NCI-H187 (cell line): ENCODE measurements at places on chromosomes 3 and 15.

GRCh38 chr15:80991421-80991820 lies 1.8 kb upstream of the MESD start:
- DNase-seq, result no peak

GRCh38 chr3:190385731-190386688 lies 2.0 kb upstream of the CLDN16 start:
- DNase-seq, result no peak

DNA sequence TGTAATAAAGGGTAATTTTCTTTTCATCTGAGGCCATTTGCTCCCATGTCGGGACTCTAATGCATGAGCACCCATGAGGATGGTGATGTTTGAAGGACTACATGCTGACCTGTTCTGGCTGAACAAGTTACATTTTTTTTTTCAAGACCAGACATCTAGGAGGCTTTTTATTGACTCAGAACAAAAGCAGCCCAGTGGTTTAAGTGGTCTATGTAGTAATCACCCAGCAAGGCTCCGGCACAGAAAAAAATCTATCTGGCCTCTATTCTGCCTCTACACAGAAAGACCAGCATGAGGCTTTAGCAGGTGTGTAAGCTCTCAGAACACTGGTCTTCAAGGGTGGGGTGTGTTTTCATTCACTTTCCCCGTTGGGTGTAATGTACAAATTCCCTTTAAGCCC lies 95.1 kb upstream of the ZBED2 start:
- DNase-seq, result no peak

DNA sequence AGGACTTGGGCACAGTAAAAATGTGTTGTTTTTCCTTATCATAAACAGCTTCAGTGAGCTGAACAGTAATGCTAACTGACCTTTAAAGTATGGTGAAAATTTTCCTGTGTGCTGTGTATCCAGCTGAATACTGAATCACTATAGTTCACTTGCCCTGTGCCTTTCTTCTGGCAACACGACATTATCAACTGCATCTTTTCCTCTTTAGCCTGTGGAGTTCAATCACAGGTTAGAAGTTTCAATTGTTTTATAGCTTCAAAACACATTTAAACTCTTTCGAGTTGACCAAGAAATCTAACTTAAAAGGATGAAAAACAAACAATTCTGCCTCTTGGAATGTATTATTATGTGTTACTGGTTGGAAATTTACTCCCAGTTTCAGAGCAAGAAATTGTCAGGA lies 1120.7 kb upstream of the ALCAM start:
- no peak for DNase-seq

- no peak for DNase-seq
Observed at GRCh38 chr3:194871143-194871863, 185.6 kb downstream of the FAM43A start.

GRCh38 chr3:112980080-112980479 lies 5.2 kb upstream of the CD200R1 start:
- no peak for DNase-seq

DNA sequence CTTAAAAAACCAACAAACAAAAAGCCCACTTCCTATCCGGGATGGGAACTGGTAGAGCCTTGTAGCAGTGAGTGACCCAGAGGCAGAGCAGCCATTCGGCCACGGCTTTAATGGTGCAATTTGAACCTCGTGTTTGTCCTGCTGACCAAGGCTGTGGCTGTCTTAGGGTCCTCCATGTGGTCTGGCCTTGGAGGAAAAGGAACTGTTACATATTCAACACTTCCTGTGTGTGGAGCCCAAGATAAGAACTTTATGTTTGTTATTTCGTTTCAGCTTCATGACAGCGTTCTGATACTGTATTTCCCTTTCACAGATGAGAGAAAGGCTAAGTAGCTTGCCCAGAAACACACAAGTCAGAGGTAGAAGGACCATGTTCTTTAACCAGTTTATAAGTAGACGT lies 269.8 kb downstream of the SV2B start:
- DNase-seq, result no peak

GRCh38 chr3:54360320-54360719 lies 238.0 kb downstream of the CACNA2D3 start:
- DNase-seq, result no peak

DNA sequence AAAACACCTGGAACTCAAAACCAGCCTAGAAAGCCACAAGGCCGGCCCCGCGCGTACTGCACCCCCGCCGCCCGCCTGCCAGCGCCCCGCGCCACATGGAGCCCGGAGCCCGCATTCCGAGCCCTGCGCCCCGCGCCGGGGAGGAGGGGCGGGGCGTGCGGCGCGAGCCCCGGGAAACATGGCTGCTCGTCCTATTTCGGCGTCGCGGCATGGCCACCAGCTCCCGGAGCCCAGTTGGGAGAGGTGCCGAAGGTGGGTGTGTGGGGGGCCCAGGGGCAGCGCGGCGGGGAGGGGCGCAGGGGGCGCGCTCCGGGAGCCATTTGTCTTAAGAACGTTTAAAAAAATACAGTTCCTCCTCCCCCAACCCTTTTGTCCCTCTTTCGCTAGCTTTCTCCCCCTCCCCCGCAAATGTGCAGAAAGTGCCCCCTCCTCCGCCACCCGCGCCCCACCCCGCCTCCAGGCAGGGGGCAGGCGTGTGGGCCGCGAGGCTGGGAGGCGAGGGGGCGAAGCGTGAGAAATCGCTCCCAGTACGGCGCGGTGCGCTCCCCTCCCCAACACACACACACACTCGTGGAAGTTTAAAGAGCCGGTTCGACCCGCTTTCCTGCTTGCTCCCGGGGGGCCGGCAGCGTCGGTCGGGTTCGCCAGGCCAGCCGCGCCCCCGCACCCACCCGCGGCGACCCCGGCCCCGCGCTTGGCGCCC lies 2.5 kb downstream of the ANP32A start:
- no peak for DNase-seq

DNA sequence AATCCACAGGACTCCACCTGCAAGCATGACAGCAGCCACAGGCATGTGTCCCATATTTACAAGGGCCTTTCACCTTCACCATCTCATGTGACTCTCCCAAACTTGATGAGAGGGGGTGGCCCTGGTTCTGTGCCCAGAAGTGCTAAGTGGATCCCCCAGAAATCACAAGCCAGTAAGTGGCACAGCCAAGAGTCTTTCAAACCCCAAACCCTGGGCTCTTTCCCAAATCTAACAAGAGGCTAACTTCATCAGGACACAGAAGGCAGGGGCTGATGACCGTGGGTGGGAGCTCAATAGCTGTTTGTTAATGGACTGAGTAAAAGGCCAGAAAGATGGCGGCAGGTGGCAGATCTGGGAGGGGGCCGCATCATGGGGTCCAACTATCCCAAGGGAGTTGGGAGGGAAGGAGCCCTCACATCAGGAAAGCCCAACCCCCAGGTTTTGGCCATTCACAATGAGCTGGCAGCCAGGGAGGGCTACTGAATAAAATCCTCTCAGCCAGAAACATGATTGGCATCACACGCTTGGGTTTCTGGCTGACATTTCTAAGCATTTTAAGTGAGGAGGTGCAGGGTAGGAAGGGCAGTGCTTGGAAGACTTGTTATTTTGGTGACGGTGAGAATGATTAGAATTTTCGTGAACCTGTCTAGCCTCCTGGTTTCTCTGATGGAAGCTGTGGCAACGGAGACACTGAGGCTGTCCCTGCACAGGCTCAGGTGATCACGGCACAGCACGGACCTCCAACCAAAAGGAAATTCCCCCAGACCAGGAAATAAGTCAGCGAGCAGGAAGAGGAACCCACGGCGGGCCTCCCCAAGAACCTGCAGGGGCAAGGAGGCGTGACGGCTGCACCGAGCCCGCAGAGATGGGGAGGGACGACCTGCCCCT lies 109.3 kb downstream of the OXNAD1 start:
- DNase-seq, result no peak

DNA sequence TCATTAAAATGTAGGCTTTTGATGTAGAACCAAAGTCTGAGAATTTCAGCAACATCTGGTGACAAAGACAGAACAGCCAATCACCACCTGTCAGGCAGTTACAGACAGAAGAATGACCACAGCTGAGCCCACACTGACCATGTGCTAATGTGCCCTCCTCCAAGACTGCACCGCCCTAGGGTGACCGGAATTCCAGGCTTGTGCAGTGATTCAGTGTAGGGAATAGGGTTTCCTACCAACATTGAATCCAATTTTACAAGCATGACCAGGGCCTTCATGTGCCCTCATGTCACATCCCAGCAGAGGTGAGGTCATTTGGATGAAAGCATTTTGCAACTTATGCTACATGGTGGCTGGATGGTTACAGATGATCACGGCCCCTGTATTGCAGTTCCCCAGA lies 412.5 kb downstream of the SOX2 start:
- DNase-seq, result no peak

DNA sequence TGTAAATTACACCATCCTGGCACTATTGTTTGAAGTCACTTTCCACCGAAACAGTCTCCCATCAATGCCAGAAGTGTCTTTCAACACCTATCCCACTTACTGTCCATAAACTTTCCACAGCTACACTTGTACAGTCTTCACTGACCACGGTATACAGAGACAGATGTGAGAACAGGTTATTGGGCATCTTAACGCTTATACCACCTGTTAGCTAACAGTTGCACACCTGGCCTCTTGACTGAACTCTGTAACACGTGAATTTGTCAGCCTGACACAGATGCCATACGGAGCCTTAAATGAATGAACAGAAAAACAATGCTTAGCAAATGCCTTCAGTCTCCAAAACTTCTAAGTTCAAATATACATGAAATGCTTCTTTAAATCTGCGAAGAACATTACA lies 440.5 kb downstream of the SHQ1 start:
- no peak for DNase-seq

DNA sequence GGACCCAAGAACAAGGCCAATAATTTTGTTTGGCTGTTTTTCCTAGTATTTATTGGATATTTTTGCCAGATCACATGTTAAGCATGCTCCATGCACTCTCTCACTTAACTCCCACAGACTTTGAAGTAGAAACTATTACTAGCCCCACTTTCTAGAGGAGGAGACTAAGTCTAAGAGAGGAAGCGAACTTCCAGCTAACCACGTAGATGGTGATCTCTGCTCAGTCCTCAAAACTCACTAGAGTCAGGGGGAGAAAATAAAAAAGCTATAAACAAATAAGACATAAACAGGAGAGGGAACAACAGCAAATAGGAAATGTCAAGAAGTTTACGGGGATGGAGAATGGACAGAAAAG lies 481.0 kb upstream of the PROK2 start:
- no peak for DNase-seq

DNA sequence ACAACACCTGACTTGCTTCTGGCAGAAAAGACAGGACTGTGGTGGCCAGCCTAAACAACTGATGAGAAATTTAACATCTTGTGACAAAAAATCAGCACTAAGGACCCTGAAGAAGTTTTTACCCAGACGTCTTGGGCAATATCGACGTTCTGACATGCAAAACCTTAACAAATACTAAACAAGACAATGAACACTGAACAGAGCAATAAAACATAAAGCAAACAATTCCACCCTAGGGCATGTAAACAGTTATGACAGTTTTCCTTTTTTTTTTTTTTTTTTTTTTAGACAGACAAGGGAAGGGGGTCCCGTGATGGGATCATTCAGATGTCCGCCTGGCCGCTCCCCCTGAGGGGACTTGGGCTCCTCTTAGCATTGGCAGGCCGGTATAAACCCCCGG lies 738.0 kb downstream of the SI start:
- DNase-seq, result no peak

GRCh38 chr3:24923570-24923969 lies 428.9 kb upstream of the THRB start:
- no peak for DNase-seq

GRCh38 chr3:72048873-72049272 lies 263.9 kb upstream of the PROK2 start:
- no peak for DNase-seq

DNA sequence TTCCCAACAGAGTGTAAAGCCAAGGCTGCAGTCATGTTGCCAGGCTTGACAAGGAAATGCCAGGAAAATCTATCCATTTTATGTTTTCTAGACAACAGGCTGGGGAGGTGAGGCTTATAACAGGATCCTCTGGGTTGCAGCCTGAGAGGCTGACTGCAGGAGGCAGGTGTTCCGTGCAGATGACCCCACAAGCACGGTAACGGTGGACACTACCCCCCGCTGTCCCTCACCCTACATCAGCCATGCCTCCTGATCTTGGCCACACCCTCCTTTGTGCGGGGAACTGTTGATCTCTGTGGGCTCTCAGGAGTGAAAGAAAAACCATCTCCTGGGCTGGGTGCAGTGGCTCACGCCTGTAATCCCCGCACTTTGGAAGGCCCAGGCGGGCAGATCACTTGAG lies 68.0 kb upstream of the ADPGK start:
- DNase-seq, result no peak

- DNase-seq, result no peak
Observed at GRCh38 chr3:124483915-124484470, 246.3 kb upstream of the UMPS start.

DNA sequence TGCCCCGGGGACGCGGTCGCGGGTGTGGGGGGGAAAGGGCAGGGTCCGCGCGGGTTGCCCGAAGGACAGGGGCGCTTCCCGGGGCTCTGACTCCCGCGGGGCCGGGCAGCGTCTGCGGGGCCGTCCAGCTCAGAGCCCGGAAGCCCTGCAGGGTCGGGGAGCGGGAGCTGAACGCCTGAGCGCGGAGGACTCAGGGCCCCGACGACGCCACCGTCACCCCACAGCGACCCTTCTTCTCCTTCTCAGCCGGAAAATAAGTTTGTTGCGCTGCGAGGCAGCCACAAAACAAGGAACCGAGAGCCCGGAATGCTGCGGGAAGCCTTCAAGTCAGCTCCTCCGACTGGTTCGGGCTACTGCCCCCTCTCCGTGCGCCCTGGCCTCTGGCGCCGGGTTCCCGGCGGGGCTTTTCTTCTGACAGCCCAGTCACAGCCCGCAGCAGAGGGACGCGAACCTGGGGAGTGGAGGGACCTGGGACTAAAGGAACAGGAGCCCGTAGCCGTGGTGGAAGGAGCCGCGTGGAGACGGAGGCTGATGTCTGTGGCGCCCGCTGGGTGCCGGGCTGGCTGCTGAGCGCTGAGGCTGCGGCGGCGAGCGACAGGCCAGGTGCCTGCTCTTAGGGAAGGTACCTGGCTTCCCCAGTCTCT lies 484 bp downstream of the CNTN4 start:
- no peak for DNase-seq

- DNase-seq, result no peak
Observed at GRCh38 chr15:55907797-55908196, 85.6 kb downstream of the NEDD4 start.

- DNase-seq, result no peak
Observed at GRCh38 chr3:170961616-170962400, 53.4 kb upstream of the EIF5A2 start.

DNA sequence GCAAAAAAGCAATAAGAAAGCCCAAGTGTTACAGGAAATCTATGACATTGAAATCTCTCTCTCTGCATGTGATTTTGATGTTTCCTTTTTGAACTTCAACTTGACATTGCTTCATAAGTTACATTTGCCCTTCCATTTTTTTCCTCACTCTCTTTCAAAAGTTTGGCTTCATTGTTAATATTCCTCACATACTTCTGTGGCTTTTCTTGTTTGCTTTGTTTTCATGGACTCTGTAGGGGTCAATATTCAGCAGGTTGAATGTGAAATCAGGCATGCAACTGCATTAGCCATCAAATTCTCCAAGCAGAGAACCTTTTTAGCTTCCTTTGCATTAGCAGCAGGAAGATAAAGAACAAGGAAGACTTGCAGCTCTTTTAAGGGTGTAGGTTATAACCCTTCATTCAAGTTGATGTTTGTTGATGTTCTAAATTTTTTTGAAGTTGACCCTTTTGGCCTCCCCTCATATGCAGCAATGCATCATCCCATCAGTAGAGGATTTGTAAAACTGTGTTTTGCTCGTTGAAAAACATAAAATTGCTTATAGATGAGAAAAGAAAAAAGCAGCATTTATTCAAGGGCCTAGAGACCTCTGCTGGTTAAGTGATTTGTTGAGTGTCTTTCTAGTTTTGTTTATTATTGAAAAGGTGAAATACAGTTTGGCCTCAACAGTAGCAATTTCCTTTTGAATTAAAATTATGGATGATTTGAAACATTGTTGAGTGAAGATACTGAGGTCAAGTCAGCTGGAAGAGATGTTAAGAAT lies 211.4 kb downstream of the IL5RA start:
- no peak for DNase-seq
